Activated effector memory CD4-positive, alpha-beta T cell treated with Interleukin-2 at 50 U/mL for 16 hours (primary cell): ENCODE measurements at places on chromosomes 12 and 14.

DNA sequence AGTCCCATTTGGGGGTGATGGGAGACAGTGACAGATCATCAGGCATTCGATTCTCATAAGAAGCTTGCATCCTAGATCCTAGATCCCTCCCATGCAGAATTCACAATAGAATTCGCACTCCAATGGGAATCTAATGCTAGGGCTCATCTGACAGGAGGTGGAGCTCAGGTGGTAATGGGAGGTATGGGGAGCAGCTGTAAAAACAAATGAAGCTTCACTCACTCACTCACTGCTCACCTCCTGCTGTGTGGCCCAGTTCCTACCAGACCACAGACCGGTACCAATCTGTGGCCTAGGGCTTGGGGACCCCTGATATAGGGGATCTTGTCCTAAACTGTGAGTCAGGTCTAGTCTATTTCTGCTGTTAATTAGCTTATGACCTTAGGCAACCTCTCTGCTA lies 40.1 kb upstream of the EPS8 start:
- no peak for DNase-seq

GRCh38 chr12:8860165-8860961 lies 37.9 kb downstream of the A2ML1 start:
- peak; percentile 2 for DNase-seq

GRCh38 chr14:53865711-53866110 lies 90.9 kb downstream of the BMP4 start:
- no peak for DNase-seq

DNA sequence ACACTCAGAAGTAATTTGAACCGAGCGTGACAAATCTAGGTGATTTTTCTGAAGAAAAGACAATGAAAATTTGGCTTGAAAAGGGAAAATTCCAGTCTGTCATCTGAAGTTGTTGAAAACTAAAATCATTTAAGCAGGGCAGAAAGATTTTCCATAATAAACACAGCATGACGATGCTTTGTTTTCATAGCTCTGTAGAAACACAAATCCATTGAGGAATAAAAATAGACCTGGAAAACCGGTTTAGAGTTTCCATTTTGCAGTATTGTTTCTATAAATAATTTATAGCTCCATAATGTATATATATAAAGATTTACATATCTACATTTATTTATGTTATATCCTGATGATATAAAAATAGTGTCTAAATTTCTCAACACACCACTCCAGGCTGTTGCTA lies 1918.5 kb upstream of the FLRT2 start:
- no peak for DNase-seq

DNA sequence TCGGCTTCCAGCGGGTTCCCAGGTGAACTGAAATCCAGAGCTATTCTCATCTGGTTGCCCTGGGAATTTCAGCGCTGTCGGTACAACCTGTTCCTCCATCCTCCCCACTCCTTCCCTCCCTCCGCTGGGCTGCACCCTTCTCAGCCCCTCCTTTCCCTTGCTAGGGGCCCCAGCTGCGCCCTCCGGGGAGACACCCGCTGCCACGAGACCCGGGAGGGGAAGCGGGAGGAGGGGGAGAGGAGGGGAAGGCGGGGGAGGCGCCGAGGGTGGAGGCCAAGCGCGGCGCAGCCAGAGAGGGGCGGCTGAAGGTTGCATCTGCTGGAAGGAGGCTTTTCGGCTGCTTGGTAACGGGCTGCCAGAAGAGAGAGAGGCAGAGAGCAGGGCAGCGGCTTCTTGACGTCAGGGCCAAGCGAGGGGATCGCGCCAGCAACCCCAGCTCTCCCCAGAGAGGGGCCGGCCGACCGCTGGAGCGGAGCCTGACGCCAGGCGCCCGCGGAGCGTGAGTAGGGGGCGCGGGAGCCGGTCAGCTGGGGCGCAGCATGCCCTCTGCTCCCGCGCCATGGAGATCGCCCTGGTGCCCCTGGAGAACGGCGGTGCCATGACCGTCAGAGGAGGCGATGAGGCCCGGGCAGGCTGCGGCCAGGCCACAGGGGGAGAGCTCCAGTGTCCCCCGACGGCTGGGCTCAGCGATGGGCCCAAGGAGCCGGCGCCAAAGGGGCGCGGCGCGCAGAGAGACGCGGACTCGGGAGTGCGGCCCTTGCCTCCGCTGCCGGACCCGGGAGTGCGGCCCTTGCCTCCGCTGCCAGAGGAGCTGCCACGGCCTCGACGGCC lies at the start of gene KCNA5:
TSS of gene KCNA5 (plus strand) at position 291 of the 831 bp plus-strand sequence. CDS start at position 560, 269 bp downstream.
- no peak for DNase-seq
